ENCODE measurements at places on chromosomes 13 and 19. TPM values are rescaled to one million over a fixed set of nuclear protein-coding genes. Genes with fewer than 3 reads are reported as not detected.
A peak's percentile ranks its signal among the peaks of the same experiment; 100 is the strongest.

GRCh38 chr19:52172347-52172746, 926 bp upstream of the ZNF836 start:
- peaks cover 11% of the 10 kb centered on the region for H3K27me3 ChIP-seq
- no peak for DNase-seq
- peak overlapping the region; percentile 98 for H3K4me3 ChIP-seq
- peaks cover 9% of the 10 kb centered on the region for H3K4me1 ChIP-seq
- H3K36me3 ChIP-seq = peaks cover 8% of the 10 kb centered on the region
- H3K27ac ChIP-seq = no peak overlapping the region

DNA sequence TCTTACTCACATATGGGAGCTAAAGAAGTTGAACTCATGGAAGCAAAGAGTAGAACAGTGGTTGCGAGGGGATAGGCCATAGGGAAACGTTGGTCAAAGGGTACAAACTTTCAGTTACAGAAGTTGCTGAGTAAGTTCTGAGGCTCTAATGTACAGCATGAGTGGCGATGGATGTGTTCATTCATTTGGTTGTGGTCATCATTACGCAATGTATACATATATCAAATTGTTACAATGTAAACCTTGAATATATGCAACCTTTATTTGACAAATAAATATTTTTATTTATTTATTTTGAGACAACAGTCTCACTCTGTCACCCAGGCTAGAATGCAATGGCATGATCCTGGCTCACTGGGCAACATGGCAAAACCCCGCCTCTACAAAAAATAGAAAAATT, 38.7 kb downstream of the ZIC5 start:
- H3K4me1 ChIP-seq = peaks cover 11% of the 10 kb centered on the region
- H3K27ac ChIP-seq = no peak overlapping the region
- no peak for DNase-seq
- H3K4me3 ChIP-seq = no peak overlapping the region
- no peaks in the 10 kb centered on the region for H3K27me3 ChIP-seq

- DNase-seq = no peak
- H3K4me3 ChIP-seq = no peak overlapping the region
- no peaks in the 10 kb centered on the region for H3K36me3 ChIP-seq
- H3K27me3 ChIP-seq = no peaks in the 10 kb centered on the region
- peaks cover 29% of the 10 kb centered on the region for H3K4me1 ChIP-seq
Observed at GRCh38 chr19:5964816-5965565, 12.9 kb downstream of the RANBP3 start.

- no peak for DNase-seq
- peaks cover 12% of the 10 kb centered on the region for H3K27me3 ChIP-seq
- H3K4me3 ChIP-seq = no peak overlapping the region
- no peaks in the 10 kb centered on the region for H3K36me3 ChIP-seq
Observed at GRCh38 chr13:44368062-44368591, 5.5 kb upstream of the SERP2 start.

The CYP4F2 gene
- total RNA-seq = not detected

The ICAM1 gene
- total RNA-seq = 3.5 TPM

All from GM23338 (cell line).